Retinal pigment epithelial cell (primary cell): ENCODE measurements at places on chromosomes 16 and 17.
A peak's percentile ranks its signal among the peaks of the same experiment; 100 is the strongest.

DNA sequence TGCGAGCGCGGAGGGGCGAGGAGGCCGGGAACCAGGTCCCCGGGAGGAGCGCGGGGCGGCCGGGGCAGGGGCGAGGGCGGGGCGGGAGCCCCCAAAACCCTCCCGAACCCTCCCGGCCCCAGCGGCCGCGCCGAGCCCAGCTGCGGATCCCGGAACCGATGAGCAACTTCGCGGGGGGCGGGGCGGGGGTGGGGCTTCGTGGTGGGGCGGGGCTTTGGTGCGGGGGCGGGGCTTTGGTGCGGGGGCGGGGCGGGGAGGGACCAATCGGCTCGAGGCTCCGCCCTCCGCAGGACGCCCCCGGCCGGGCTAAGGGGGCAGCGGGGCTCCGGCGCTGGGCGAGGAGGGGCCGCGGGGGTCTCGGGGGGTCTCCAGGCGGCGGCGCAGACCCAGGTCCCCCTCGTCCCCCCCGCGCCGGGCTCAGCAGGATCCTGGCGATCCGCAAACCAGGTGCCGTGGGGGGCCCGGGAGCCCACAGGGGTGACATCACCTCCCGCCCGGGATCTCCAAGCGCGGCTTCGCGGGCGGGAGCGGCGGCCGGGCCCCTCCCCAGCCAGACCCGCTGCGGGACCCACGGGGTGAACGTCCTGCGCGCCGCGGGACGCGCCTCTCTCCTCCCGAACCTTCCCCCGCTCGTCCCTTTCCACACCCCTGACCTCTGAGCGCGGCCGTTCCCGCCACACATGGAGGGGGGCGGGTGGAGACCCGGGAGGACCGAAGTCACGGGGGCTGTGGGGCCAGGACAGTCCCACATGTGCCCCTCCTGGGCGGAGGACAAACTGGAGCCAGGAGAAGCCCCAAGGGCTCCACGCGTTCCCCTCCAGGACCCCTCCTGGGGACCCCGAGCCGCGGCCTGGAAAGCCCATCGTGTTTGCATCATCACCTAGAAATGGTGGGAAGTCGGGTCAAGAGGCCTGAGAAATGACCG is at the start of gene ABR:
TSS of gene ABR (minus strand) at position 164 of the 925 bp plus-strand sequence. CDS start 254 bp downstream, outside the sequence.
- no peak for DNase-seq

DNA sequence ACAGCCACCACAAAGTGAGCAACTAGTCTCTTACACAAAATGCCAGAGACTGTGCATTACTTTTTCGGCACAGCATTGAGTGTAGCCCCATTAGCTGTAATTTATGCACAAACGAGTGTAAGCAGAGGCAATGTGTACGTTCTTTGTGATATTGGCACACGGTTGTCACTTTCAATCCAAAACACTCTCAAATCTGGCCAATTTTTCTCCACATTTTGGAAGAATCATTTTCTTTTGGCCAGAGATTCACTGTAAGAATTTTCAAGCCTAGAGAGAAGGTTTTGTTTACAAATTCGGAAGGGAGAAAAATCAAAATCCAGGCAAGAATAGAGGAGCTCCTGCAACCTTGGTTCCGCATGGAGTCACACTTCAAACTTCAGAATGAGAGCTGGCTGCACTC is 15.4 kb upstream of the KIF2B start:
- DNase-seq: no peak

DNA sequence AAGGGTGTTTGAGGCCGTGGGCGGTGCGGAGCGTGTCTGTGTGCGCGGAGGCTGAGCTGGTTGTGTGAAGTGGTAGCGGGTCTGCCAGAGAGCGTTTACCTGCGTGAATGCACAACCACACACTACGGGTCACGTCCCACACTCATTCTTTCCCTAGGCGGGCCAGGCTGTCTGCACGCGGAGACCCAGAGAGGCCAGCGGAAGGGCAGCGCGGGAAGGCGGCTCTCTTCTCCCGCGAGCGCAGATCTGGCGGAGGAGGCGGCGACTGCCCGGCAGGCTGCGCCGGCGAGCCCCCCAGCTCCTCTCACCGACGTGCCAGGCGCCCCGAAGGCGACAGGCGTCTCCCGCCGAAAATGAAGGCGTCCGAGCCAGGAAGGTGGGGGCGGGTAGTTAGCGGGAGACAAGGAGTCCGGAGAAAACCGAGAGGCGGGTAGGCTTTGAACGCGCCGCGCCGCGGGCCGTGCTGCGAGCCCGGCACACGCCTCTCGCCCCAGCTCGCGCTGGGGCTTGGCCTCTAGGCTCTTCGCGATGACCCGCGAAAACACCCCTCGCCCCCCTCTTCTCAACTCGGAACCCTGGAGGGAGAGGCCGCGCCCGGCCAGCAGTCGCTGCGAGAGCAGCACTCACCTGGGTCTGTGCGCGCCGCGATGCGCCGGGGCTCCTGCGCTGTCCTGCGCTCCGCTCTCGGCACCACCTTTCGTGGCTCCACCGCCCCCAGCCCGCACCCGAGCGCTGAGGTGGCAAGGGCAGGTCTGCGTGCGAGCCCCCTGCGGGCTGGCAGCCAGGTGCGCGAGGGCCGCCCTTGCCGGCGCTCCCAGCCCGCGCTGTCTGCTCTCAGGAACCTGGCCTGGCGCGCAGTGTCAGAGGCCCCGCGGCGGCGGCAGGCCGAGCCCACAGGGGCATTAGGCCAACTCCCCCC is 2.0 kb upstream of the FOXF1 start:
- no peak for DNase-seq

- DNase-seq: no peak
Observed at GRCh38 chr16:82133798-82134197, 36.2 kb downstream of the MPHOSPH6 start.

- DNase-seq: no peak
Observed at GRCh38 chr16:2787406-2787805, at the start of gene PRSS33. Gene PRSS33, minus strand, starts transcription at chr16:2787560. Its CDS starts 1,013 bp downstream, at chr16:2786547.

- DNase-seq: no peak
Observed at GRCh38 chr17:1474402-1475189, 17.9 kb downstream of the MYO1C start.

DNA sequence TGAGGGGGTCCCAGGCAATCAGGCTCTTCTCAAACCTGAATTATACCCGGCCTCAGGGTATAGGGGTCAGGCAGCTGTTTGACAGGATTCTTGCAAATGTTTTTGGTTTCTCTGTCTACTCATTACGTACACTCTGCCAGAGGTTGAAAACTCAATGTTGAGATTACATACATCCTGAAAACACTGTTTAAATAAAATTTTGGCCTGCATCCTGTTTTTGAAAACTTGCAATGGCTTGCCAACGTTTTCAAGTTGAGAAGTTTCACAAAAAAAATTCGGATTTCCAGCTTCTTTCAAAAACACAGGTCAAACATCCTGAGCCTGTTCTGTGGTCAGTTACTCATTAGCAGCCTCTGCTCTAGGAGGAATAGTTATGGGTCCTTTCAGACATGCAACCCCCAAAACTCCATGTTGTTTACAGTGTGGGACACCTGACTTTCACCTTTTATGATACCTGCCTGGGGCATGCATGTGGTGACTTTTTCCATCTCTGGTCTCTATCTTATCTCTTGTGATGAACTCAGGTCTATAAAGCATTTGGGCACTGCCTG is 577.8 kb downstream of the WWOX start:
- DNase-seq: no peak

DNA sequence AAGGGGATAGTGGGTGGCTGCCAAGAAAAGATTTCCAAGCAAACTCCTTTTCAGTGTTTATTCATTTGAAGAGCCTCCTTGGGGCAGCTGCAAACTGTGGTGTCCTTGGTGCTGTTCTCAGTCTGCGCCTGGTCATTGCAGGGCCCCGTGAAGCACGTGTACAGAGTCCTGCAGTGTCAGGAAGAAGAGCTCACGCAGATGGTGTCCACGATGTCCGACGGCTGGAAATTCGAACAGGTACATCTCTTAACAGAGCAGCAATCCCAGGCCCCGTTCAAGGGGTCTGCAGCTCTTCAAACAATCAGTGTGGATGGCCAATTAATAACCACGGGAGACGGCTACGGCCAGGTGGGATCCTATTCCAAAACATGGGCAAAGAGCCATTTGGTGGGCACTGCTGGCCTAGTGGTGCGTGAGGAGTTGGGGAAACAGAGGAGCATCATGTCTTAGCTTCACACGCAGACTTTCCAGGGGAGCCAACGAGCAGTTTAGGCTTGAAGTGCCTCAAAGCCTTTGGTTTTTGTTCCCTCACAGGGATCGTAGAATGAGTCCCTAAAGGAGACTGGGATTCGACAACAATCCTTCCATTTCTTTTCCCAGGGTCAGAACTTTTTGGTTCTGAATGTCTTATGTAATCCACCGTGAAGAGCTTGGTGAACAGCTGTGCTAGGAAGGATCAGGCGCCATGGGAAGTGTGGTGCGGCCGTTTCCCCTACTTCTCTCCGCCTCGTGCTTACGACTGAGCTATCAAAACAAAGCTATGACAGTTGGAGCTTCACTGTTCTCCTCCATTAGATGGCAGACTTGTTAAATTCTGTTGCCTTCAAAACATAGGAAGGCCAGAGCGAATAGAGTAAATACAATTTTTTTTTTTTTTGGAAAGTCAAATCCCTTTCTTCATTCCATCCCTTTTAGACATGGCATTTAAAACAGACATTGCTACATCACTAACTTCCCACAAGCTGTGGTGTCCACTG is 12.6 kb downstream of the KCTD2 start:
- no peak for DNase-seq

DNA sequence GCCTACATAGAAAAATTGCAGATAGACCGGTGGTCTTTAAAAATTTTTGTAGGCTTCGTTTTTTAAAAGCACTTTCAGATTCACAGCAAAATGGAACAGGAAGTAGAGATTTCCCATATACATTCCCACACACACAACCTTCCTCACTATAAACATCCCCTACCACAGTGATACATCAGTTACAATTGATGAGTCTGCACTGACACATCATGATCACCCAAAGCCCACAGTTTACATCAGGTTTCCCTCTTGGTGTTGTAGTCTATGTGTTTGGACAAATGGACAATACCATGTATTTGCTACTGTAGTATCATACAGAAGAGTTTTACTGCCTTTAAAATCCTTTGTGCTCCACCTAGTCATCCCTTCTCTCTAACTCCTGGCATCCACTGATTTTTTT is 113.9 kb upstream of the ADAMTS18 start:
- DNase-seq: no peak

DNA sequence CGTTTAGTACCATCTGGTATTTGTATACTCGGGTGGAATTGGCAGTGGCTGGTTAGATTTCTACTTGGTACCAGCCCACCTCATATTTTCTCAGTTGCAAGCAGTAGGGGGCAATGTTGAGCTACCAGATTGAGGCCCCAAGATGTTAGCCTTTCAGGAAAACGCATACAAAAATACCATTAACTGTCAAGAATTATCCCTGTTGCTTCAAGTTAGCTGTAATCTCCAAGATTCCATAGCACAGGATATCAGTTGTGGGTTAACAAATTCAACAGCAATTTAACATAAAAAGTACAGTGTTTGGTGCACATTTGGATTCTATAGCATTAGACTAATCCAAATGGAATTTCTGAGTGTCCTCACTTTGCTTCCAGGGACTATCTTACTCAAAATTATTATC is 188.2 kb downstream of the FTO start:
- DNase-seq: no peak

GRCh38 chr17:79813297-79814126 is 16.6 kb upstream of the CBX8 start:
- no peak for DNase-seq

GRCh38 chr17:77089124-77089490 is 51.7 kb upstream of the SEC14L1 start:
- no peak for DNase-seq

DNA sequence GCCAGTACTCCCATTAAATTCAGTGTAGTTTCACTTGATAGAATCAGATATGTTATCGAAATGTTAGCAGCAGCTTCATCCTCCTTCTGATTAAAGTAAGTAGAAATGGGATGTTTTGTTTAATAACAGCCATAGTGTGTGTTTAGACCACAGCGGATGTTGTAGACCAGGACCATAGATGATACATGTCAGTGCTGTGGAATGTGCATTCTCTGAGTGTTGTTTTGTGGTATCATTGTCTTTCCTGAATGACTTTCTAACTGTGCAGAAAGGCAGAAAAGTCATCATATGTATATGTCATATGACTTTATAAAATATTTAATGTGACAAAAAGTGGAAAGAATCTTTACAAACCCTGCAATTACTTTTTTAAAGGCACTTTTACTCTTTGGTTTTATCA is 55.6 kb downstream of the CYLD start:
- DNase-seq: no peak

- DNase-seq: no peak
Observed at GRCh38 chr17:73309727-73310596, 1.8 kb downstream of the CDC42EP4 start.

DNA sequence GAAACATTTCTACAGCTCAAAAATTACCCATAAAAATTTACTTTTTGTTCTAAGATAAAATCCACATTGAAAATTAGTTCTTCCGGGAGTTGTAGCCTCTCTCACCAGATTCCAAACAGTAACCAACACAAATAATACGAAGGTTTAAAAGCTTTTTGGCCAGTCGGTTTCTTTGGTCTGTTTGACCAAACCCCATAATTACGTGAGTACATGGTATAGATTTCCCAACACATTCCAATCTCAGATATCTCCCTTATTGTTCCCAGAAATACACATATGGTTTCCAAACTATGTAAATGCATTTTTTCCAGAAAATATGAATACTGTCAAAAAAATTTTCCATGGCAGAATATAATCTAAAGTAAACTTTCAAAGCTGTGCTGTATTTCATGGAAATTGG is 722.0 kb downstream of the KCNJ2 start:
- no peak for DNase-seq

DNA sequence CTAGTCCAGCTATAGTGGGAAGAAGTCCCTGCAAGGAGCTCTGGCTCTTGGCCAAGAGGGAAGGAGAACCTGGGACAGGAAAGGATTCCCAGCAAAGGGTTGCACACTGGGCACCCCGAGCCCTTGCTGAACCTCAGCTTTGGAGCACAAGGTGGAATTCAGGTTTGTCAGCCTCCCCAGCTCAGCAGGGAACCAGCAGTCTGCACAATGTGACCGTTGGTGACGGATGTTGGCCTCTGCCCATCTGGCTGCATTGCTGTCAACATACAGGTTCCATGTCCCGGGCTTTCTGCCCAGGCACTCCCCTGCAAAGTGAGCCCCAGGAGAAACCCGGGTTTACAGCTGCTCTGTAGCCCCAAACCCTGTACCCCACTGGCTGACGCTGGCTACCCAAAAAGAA is 6.7 kb downstream of the RPRML start:
- no peak for DNase-seq

GRCh38 chr16:17134586-17134985 is 336.2 kb downstream of the XYLT1 start:
- no peak for DNase-seq

DNA sequence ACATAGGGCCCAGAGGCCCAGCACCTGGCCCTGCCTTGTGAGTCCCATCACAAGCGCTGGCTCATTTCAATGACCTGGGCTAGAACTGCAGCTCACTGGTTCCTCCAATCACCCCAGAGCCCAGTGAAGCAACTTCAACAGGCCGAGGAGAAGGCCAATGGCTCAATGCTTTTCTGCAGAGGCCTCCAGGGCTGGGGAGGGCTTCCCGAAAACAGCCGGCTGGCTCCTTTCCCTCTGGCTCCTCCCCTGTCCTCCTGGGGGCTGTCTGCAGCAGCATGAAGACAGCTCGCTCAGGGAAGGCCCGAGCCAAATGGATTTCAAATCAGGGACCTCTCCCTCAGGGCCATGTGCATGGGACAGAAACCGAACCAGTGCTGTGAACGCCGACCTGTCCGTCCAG is 121.6 kb downstream of the ZNF423 start:
- DNase-seq: no peak

- peak; percentile 54 for DNase-seq
Observed at GRCh38 chr17:79951361-79952264, 84.1 kb downstream of the TBC1D16 start.

GRCh38 chr16:86085795-86086194 is 186.8 kb downstream of the IRF8 start:
- no peak for DNase-seq
